Activated CD4-positive, alpha-beta memory T cell treated with anti-CD3 and anti-CD28 coated beads for 36 hours (primary cell): ENCODE measurements at places on chromosomes 7 and 10. TPM values are rescaled to one million over a fixed set of nuclear protein-coding genes. Genes with fewer than 3 reads are reported as not detected.
A peak's percentile ranks its signal among the peaks of the same experiment; 100 is the strongest.

Gene PIP4K2A
- total RNA-seq = 107 TPM

DNA sequence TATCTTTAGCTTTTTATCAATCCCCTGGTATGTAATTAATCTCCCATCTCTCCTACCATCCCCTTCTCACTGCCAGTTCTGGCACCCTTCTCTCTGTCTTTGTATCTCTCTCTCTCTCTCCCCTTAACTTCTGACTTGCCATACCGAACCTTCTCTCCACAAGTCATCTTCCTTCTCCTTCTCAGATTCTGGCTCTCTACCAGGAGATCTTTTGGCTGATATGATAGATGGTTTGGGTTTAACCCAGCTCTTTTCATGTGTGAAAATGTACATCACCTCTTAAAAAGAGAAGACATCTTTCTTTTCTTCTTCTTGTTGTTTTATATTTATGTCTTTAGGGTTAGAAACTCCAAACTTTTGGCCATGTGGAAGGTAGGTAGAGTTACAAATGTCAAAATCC lies 196.7 kb downstream of the HGF start:
- no peak for DNase-seq
- H3K36me3 ChIP-seq = no peaks in the 10 kb centered on the region
- H3K4me1 ChIP-seq = no peaks in the 10 kb centered on the region
- no peaks in the 10 kb centered on the region for H3K27me3 ChIP-seq
- no peak overlapping the region for H3K27ac ChIP-seq

Gene SPDYE2
- total RNA-seq = not detected

GRCh38 chr7:932651-932975 lies 21.9 kb downstream of the ADAP1 start:
- no peak overlapping the region for H3K27ac ChIP-seq
- peaks cover 5% of the 10 kb centered on the region for H3K36me3 ChIP-seq
- no peak for DNase-seq
- no peaks in the 10 kb centered on the region for H3K27me3 ChIP-seq
- H3K4me3 ChIP-seq = no peak overlapping the region

DNA sequence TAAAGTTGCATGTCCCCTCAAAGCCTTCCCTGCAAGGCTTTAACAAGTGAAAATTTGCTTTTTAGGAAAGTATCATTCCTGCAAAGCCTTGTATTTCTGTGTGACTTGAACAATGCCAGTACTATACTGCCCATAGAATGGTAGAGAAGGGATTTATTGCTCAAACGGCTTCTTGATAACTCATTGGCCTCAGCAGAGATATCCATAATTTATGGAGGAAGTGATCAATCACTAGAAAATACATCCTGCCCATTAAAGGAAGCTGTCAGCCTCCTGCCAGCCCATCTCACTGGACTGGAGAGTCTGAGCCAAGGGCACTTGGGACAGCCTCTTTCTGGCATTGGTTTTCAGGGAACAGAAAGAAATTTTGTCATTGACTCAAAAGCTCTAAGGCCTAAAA lies 152.6 kb downstream of the XPNPEP1 start:
- no peaks in the 10 kb centered on the region for H3K36me3 ChIP-seq
- H3K27me3 ChIP-seq = no peaks in the 10 kb centered on the region
- no peak overlapping the region for H3K27ac ChIP-seq

DNA sequence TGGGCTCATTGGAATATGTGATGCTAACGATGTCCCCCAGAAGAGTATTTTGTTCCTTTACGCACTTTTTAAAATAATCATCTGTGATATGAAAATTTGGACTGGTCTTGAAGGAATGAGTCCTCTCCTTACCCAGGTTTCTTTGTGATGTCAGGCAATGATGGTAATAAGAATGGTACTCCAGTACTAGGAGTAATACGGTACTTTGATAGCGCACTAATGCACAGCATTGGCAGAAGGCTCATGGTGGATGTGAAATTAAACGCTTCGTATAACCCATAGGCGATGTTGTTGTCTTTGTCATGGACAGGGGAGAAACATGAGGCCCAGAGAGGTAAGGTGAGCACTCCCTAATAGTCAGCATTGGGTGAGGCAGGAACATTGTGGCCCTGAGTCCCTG lies 125.4 kb downstream of the DPP6 start:
- H3K27ac ChIP-seq = no peak overlapping the region
- no peaks in the 10 kb centered on the region for H3K4me1 ChIP-seq
- H3K4me3 ChIP-seq = no peak overlapping the region
- H3K36me3 ChIP-seq = no peaks in the 10 kb centered on the region
- DNase-seq = no peak
- no peaks in the 10 kb centered on the region for H3K27me3 ChIP-seq

DNA sequence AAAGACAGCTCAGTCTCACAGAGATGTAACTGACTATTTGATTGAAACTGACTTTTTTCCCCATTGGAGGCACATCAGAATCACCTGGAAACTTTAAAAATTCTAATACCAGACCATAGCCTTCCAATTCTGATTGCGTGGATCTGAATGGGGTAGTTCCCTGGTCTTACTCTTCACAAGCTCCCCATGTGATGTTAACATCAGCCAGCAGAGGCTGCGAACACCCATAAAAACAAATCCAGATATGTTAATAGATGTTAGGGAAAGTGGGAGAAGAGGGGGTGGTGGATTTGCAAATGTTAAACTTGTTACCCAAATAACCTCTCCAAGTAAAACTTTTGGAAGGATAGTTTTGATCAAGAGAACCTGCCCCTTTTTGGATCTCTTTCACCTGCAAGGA lies 1133.4 kb downstream of the CNTNAP2 start:
- H3K4me3 ChIP-seq = no peak overlapping the region
- DNase-seq = no peak
- no peaks in the 10 kb centered on the region for H3K4me1 ChIP-seq
- H3K27me3 ChIP-seq = no peaks in the 10 kb centered on the region
- H3K27ac ChIP-seq = no peak overlapping the region

- peaks cover 3% of the 10 kb centered on the region for H3K4me1 ChIP-seq
- H3K27me3 ChIP-seq = no peaks in the 10 kb centered on the region
- H3K36me3 ChIP-seq = no peaks in the 10 kb centered on the region
- no peak for DNase-seq
- H3K27ac ChIP-seq = no peak overlapping the region
Observed at GRCh38 chr7:13879994-13880686, 109.3 kb downstream of the ETV1 start.

Gene RGS10
- total RNA-seq = 173 TPM

Gene DTX2
- total RNA-seq = 15.9 TPM

Gene WEE2
- not detected for total RNA-seq

Gene OR2A7
- total RNA-seq = 2.0 TPM

Gene SH2D4B
- total RNA-seq = not detected

GRCh38 chr10:132708441-132708840 lies 77.5 kb downstream of the NKX6-2 start:
- DNase-seq = no peak
- no peak overlapping the region for H3K4me3 ChIP-seq
- no peaks in the 10 kb centered on the region for H3K27me3 ChIP-seq
- H3K4me1 ChIP-seq = no peaks in the 10 kb centered on the region
- H3K36me3 ChIP-seq = peaks cover 23% of the 10 kb centered on the region

Gene GIMAP6
- total RNA-seq = 30.2 TPM

GRCh38 chr7:127654404-127655394 lies 2.7 kb downstream of the SND1 start:
- no peaks in the 10 kb centered on the region for H3K27me3 ChIP-seq
- peak overlapping the region; percentile 98 for H3K4me3 ChIP-seq
- peak overlapping the region; percentile 76 for H3K27ac ChIP-seq
- peak; percentile 22 for DNase-seq
- H3K36me3 ChIP-seq = peaks cover 43% of the 10 kb centered on the region

DNA sequence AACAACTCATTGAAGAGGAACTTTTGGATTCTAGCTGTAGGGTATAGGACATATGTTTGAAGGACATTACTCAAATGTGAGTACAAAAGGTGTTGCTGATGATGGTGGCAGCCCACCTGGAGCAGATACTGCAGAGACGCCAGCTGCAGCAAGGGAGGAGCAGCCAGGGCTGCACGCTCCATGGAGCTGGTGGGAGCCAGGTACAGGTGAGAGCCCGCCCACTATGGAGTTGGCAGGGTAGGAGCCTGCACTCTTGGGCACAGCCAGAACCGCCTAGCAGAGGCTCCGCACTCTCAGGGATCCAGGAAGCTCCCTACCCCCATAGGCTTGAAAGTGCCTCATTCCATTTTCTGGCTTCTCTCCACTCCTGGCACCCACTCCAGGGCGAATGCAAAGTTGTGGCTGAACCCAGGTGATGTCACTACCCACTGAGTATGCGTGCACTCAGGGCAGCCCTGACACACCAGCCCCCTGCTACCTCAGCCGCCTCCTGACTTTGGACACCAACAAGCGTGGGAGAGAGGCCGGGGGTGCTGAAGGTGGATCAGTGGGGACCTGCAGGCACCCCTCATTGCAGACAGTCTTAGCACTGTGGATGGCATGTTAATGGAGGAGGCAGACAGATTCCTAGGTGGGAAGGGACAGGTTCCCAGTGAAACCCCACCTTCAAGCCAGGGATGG lies 761.1 kb downstream of the IPMK start:
- no peak overlapping the region for H3K4me3 ChIP-seq
- no peaks in the 10 kb centered on the region for H3K4me1 ChIP-seq
- no peak for DNase-seq
- no peak overlapping the region for H3K27ac ChIP-seq
- H3K36me3 ChIP-seq = no peaks in the 10 kb centered on the region

Gene ASB10
- not detected for total RNA-seq

DNA sequence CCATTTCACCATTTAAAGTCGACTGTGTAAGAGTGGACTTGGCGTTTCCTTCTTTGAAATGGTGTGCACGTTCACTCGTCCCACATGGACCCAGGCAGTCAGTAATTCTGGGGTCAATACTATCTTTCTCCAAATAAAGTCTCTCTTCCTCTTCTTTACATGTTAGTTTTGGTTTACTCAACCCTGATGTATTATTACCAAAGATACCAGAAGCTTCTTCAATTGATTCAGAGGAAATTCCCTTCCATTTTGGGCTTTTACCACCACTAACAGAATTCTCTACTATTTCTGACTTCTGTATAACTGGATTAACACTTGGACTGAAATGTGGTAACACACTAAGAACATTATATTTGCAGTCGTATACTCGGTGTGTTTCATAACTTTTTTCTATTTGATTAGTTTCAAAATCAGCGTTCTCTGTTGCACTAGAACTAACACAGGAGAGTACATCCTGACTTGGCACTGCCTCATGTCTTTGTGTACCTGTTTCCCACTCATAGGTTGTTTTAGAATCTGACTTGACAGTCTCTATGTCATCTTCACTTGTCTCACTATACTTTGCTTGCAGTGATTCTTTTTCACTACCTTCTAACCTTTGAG lies 60.8 kb downstream of the LARP4B start:
- H3K27ac ChIP-seq = peak overlapping the region; percentile 38
- DNase-seq = no peak
- H3K36me3 ChIP-seq = peaks cover 14% of the 10 kb centered on the region
- H3K27me3 ChIP-seq = no peaks in the 10 kb centered on the region
- H3K4me1 ChIP-seq = peaks cover 40% of the 10 kb centered on the region
- no peak overlapping the region for H3K4me3 ChIP-seq

DNA sequence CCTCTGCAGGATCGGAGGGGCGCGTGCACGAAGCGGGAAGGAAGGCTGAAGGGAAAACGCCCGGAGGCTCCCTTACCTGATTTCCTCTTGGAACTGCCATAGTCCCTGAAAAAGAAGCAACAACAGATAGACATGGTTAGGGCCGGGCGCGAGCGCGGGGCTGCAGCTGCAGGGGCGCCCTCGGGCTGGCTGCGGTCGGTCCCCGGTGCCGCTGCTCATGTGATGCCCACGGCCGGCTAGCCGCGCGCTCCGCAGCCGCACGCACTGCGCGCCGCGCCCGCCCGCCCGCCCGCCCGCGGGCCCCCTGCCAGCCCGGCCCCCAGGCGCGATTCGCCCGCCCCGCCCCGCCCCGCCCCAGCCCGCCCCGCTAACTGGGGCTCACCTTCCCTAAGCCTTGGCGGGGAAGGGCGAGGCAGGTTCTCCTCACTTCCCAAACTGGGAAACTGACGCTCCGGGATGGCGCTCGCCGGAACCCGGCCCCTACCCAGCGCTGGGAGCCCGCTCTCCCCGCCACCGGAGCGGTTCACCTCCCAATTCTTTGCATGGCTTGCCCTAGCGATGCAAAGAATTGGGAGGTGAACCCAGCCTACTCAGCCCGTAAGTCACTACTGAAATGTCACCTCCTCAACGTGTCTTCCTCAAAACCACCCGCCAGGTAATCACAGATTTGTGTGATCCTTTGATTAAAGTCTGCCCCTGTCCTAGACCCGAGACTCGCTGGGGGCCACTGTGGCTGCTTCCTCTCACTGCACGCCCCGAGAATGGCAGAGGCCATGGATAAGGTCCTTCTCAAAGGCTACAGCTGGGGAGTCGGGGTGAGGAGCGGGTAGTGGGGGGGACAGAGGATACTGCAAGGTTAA lies 162.2 kb downstream of the SH3PXD2A start:
- peak; percentile 52 for DNase-seq
- no peaks in the 10 kb centered on the region for H3K27me3 ChIP-seq
- no peaks in the 10 kb centered on the region for H3K36me3 ChIP-seq

Gene H2BK1
- not detected for total RNA-seq

GRCh38 chr10:110192552-110192951 lies 14.9 kb upstream of the MXI1 start:
- no peaks in the 10 kb centered on the region for H3K36me3 ChIP-seq
- H3K27ac ChIP-seq = no peak overlapping the region
- peaks cover 4% of the 10 kb centered on the region for H3K4me1 ChIP-seq
- H3K4me3 ChIP-seq = no peak overlapping the region

GRCh38 chr10:77801474-77802161 lies 124.9 kb downstream of the DLG5 start:
- H3K4me3 ChIP-seq = no peak overlapping the region
- no peaks in the 10 kb centered on the region for H3K36me3 ChIP-seq
- peak; percentile 79 for DNase-seq
- peak overlapping the region; percentile 46 for H3K27ac ChIP-seq
- no peaks in the 10 kb centered on the region for H3K27me3 ChIP-seq

Gene MOGAT3
- total RNA-seq = not detected

Gene SMKR1
- total RNA-seq = 1.5 TPM

Gene TUBAL3
- total RNA-seq = not detected

GRCh38 chr10:84412482-84412881 lies 84.1 kb downstream of the CCSER2 start:
- H3K27me3 ChIP-seq = no peaks in the 10 kb centered on the region
- no peak overlapping the region for H3K4me3 ChIP-seq
- H3K27ac ChIP-seq = no peak overlapping the region
- DNase-seq = no peak

DNA sequence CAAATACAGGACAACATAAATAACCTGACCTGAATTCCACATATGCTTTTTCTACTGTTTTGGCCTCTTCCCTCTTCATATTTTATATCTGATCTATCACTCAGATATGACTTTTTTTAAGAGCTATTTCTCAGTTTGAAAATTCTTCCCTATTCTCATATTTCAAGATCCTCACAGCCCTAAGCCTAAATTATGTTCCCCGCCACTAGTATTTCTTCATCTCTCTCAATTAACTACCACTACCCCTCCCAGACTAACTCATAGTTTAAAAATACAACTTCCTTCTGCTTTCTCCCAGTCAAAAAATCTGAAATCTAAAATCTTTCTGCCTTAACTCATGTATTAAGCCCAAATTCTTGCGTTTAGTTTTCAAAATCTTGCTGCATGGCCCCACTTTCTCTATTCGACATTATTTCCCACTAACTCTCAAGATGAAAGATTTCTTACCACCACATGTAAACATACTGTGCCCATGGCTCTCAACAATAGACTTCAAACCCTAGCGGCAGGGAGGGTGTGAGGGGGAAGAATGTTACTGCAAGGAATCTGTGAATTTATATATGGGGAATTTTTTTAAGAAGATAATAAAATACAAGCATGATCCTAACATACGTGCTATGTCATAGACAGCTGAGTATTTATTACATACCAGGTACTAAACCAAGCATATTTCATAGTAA lies 64.6 kb downstream of the TFEC start:
- no peaks in the 10 kb centered on the region for H3K4me1 ChIP-seq
- no peaks in the 10 kb centered on the region for H3K27me3 ChIP-seq
- no peak for DNase-seq
- no peaks in the 10 kb centered on the region for H3K36me3 ChIP-seq
- H3K4me3 ChIP-seq = no peak overlapping the region
- H3K27ac ChIP-seq = no peak overlapping the region
